ENCODE measurements at places on chromosomes 3 and 15.

- peak; percentile 34 for DNase-seq
Observed at GRCh38 chr3:64023187-64023860, at the start of gene PSMD6. Gene PSMD6, minus strand, starts transcription at chr3:64023494. Its CDS starts 75 bp downstream, at chr3:64023419.

DNA sequence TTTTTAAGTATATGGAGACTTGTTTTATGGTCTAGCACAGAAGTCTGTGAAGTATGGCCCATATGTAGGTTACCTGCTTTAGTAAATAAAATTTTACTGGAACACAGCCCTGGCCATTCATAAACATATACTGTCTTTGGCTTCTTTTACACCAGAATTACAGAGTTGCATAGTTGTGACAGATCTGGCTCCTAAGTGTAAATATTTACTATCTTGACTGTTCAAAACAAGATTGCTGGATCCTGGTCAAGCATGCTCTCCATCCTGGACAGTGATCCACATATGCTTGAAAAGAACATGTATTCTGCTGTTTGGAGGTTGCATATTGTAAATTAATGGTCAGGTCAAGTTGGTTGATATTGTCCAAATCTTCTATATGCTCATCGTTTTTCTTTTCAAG lies 57.9 kb downstream of the STT3B start:
- DNase-seq, result no peak

- no peak for DNase-seq
Observed at GRCh38 chr3:132346841-132347736, 29.9 kb downstream of the ACP3 start.

- DNase-seq, result no peak
Observed at GRCh38 chr3:54026543-54026942, 95.8 kb upstream of the CACNA2D3 start.

GRCh38 chr3:130849091-130849552 lies 44.8 kb upstream of the ATP2C1 start:
- DNase-seq, result no peak

DNA sequence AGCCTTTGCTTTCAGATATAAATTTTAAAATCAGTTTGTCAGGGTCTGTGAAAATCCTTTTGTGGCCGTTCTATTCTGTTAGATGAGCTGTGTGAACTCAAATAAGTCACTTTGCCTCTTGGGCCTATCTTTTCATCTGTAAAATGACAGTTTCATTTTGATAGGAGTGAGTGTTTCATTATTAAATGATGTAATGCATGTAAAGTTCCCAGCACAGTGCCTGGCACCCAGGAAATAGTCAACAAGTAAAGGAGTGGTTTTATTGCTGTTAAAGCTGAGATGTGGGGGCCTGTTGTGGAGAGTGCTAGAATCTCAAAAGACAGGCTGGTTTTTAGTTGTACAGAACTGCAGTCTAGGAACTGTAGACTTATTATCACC lies 394.5 kb upstream of the CFAP20DC start:
- DNase-seq, result no peak
